Fibroblast of lung (primary cell): ENCODE measurements at places on chromosomes 3 and 15. TPM values are rescaled to one million over a fixed set of nuclear protein-coding genes. Genes with fewer than 3 reads are reported as not detected.

Gene CCDC39
- under 0.01 TPM in 2 replicates for total RNA-seq

Gene ANKDD1A
- total RNA-seq, result 6.7 and 13.2 TPM in 2 replicates

Gene CTDSPL
- total RNA-seq, result 31.8 and 34.0 TPM in 2 replicates

Gene ZNF385D
- 0.77 and 0.83 TPM in 2 replicates for total RNA-seq

Gene HYPK
- total RNA-seq, result 8.6 and 9.2 TPM in 2 replicates

Gene HCLS1
- 0.51 and 0.66 TPM in 2 replicates for total RNA-seq

Gene SI
- not detected in 2 replicates for total RNA-seq

Gene ENTPD3
- total RNA-seq, result under 0.01 TPM in 1 of 2 replicates, not detected in the other

Gene BDH1
- 0.51 and 0.66 TPM in 2 replicates for total RNA-seq

Gene ITIH1
- not detected in 2 replicates for total RNA-seq

Gene TUSC7
- total RNA-seq, result not detected in 2 replicates

Gene USP8
- total RNA-seq, result 37.8 and 52.2 TPM in 2 replicates

Gene PLSCR4
- total RNA-seq, result 25.7 and 36.7 TPM in 2 replicates

Gene P2RY1
- 3.6 and 7.6 TPM in 2 replicates for total RNA-seq

Gene CPA3
- total RNA-seq, result not detected in 2 replicates
